ENCODE measurements at places on chromosomes 3 and 15. TPM values are rescaled to one million over a fixed set of nuclear protein-coding genes. Genes with fewer than 3 reads are reported as not detected.

- no peaks in the 10 kb centered on the region for H3K4me1 ChIP-seq
- no peaks in the 10 kb centered on the region for H3K27me3 ChIP-seq
- H3K36me3 ChIP-seq = no peaks in the 10 kb centered on the region
- no peak for DNase-seq
- H3K4me3 ChIP-seq = no peak overlapping the region
- no peak overlapping the region for H3K27ac ChIP-seq
These were observed 106.5 kb upstream of the ADPGK start for GRCh38 chr15:72890043-72890442.

GRCh38 chr15:86055688-86056087 is 24.0 kb upstream of the AGBL1 start:
- no peaks in the 10 kb centered on the region for H3K36me3 ChIP-seq
- H3K4me1 ChIP-seq = no peaks in the 10 kb centered on the region
- no peak overlapping the region for H3K27ac ChIP-seq
- no peak overlapping the region for H3K4me3 ChIP-seq
- no peaks in the 10 kb centered on the region for H3K27me3 ChIP-seq
- DNase-seq = no peak

- no peak overlapping the region for H3K27ac ChIP-seq
- DNase-seq = no peak
- no peaks in the 10 kb centered on the region for H3K4me1 ChIP-seq
- no peak overlapping the region for H3K4me3 ChIP-seq
- no peaks in the 10 kb centered on the region for H3K36me3 ChIP-seq
- H3K27me3 ChIP-seq = no peaks in the 10 kb centered on the region
These were observed 79.7 kb upstream of the CDIN1 start for GRCh38 chr15:36499412-36500389.

DNA sequence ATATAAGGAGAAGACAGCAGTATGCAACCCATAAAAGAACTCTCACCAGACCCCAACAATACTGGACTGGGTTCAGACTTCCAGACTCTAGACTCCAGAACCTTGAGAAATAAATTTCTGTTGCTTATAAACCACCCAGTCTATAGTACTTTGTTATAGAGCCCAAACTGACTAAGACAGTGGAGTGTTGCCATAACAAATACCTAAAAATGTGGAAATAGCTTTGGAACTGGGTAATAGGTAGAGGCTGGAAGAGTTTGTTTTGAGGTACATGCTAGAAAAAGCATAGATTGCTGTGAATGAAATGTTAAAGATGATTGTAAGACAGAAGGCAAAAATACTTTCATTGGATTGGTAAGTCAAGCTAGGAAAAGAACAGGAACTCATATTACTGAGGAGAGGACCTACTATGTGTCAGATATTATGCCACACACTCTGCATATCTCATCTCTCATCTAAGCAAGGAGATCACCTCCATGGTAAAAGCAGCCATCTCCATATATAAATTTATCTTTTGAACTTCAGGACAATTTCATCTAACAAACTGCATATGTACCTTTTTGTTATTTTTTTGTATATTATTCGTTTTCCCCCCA is 67.4 kb upstream of the FNDC3B start:
- H3K27me3 ChIP-seq = no peaks in the 10 kb centered on the region
- no peak for DNase-seq
- H3K36me3 ChIP-seq = no peaks in the 10 kb centered on the region
- H3K27ac ChIP-seq = no peak overlapping the region

DNA sequence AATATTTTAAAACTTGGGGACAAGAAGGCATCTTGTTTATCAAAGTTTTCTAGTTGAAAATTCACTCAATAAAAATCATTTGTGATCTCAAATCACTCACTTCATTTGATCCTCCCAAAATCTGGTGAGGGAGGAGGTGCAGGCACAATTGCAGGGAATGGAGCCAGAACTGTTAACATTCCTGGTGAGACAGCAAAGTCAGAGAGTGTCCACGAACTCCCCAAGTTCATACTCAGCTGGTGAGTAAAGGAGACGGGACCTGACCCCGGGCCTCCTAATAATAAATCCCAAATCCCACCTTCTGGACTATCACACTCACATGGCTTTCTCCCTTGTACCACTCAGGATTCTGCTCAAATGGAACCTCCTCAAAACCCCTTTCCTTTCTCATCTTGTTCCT is 252.3 kb upstream of the LRTM1 start:
- no peak for DNase-seq
- H3K4me1 ChIP-seq = no peaks in the 10 kb centered on the region
- no peak overlapping the region for H3K4me3 ChIP-seq
- no peak overlapping the region for H3K27ac ChIP-seq
- no peaks in the 10 kb centered on the region for H3K36me3 ChIP-seq

- DNase-seq = no peak
- no peaks in the 10 kb centered on the region for H3K27me3 ChIP-seq
- no peaks in the 10 kb centered on the region for H3K4me1 ChIP-seq
- H3K36me3 ChIP-seq = no peaks in the 10 kb centered on the region
These were observed 387.3 kb upstream of the RARB start for GRCh38 chr3:25040748-25041147.

GRCh38 chr15:73927476-73928240 is 1.4 kb downstream of the LOXL1 start:
- H3K27me3 ChIP-seq = peaks cover 3% of the 10 kb centered on the region
- peak; percentile 86 for DNase-seq
- H3K36me3 ChIP-seq = no peaks in the 10 kb centered on the region
- H3K4me3 ChIP-seq = no peak overlapping the region
- no peak overlapping the region for H3K27ac ChIP-seq
- peaks cover 24% of the 10 kb centered on the region for H3K4me1 ChIP-seq

- H3K4me1 ChIP-seq = no peaks in the 10 kb centered on the region
- H3K27ac ChIP-seq = no peak overlapping the region
- no peak for DNase-seq
- H3K36me3 ChIP-seq = no peaks in the 10 kb centered on the region
- H3K4me3 ChIP-seq = no peak overlapping the region
These were observed 439.1 kb upstream of the GRM7 start for GRCh38 chr3:6421666-6422445.

- H3K36me3 ChIP-seq = no peaks in the 10 kb centered on the region
- DNase-seq = no peak
- H3K27me3 ChIP-seq = no peaks in the 10 kb centered on the region
- no peak overlapping the region for H3K4me3 ChIP-seq
These were observed 49.0 kb downstream of the LMCD1 start for GRCh38 chr3:8550611-8551010.

DNA sequence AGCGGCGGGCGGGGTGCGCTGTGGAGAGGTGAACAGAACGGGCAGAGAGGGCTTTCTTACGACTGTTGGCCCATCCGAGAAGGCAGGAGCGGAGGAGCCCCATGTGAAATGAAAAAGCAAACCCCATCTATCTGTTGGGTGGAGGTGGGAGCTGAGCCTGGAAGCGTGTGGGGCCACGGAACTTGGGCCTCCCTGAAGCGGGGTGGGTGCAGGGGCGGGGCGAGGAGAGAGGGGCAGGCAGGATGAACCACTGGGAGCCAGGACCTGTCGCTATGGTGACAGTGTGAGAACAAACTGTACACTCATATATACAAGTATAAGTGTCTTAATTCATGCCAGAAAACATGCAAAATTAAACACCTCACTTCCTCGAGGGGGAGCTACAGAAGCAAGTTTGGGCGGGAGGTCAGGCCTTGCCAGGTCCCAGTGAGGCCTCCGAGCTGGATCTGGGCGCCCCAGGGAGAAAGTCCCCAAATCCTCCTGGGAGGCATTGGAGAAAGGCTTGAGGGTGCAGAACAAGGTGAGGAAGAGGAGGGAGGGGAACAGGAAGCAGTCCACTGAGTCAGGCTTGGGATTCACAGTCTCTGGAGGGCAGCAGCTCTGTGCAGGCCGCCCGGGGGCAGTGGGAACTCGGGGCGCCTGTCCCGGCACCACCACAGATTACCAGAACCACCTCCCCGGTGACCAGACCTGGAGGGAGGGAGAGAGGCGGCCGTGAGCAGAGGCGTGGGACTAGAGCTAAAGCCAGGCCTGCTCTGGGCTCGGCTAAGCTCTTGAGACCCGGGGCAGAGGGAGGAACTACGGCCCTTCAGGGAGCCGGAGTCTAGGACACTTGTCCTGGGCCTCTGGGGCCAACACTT is 34.8 kb downstream of the RBPMS2 start:
- no peaks in the 10 kb centered on the region for H3K27me3 ChIP-seq
- no peak overlapping the region for H3K27ac ChIP-seq
- no peak for DNase-seq
- H3K4me1 ChIP-seq = no peaks in the 10 kb centered on the region

DNA sequence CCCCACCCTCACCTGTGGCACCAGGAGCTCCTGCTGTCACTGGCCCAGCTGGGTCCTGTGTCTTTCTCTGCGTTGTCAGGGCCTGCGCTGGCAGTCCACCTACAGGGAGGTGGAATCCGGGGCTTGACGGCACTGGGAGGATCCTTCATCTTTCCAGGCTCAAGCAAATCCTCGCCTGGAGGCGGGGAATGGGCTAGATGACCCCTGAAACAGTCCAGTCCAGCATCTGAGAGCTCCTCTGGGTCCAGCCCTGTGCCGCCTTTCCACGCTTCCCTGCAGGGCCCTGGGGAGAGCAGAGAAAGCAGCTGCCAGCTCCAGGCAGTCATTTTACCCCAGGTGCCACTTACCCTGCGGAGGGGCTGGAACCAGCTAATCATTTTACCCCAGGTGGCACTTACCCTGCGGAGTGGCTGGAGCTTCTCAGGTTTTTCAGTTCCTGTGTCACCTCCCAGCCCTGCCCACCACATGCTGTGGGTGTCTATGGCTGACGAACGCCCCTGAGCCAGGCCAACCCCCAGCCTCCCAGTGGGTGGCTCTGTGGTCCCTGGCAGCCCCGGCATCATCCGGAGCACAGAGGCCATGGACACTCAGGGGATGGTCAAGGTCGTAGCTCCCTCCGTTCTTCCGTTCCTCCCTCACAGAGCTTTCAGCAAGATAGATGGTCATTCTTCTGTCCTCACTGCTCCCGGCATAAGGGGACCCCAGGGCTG is 17.9 kb upstream of the ADIPOQ start:
- no peak overlapping the region for H3K27ac ChIP-seq
- H3K4me1 ChIP-seq = peaks cover 31% of the 10 kb centered on the region
- H3K36me3 ChIP-seq = no peaks in the 10 kb centered on the region
- H3K4me3 ChIP-seq = no peak overlapping the region
- peaks cover 33% of the 10 kb centered on the region for H3K27me3 ChIP-seq

- no peak overlapping the region for H3K27ac ChIP-seq
- no peak overlapping the region for H3K4me3 ChIP-seq
- H3K4me1 ChIP-seq = no peaks in the 10 kb centered on the region
- peaks cover 36% of the 10 kb centered on the region for H3K36me3 ChIP-seq
- H3K27me3 ChIP-seq = no peaks in the 10 kb centered on the region
- DNase-seq = no peak
These were observed 53.3 kb downstream of the AAGAB start for GRCh38 chr15:67201136-67201535.

GRCh38 chr15:68990992-68991500 is 23.4 kb upstream of the NOX5 start:
- no peak overlapping the region for H3K27ac ChIP-seq
- no peaks in the 10 kb centered on the region for H3K36me3 ChIP-seq
- no peaks in the 10 kb centered on the region for H3K27me3 ChIP-seq
- no peak overlapping the region for H3K4me3 ChIP-seq

DNA sequence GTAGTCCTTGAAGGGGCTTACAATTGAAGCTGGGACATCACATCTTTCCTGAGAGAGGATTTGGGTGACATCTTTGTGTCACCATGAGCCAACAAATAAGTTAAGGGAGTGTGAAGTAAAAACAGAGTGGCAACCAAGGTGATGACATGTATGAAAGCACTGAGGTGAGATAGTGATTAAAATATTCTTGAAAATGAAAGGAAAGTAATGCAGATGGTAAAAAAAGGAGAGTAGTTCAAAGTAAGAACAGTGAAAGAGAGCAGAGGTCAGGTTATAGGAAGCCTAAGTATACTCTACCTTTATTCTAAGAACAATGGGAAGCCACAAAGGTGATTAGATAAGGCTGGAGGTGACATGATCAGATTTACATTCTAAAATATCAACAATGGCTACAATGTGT is 486.1 kb downstream of the DIPK2A start:
- no peaks in the 10 kb centered on the region for H3K27me3 ChIP-seq
- no peaks in the 10 kb centered on the region for H3K4me1 ChIP-seq
- no peak overlapping the region for H3K4me3 ChIP-seq
- no peaks in the 10 kb centered on the region for H3K36me3 ChIP-seq

DNA sequence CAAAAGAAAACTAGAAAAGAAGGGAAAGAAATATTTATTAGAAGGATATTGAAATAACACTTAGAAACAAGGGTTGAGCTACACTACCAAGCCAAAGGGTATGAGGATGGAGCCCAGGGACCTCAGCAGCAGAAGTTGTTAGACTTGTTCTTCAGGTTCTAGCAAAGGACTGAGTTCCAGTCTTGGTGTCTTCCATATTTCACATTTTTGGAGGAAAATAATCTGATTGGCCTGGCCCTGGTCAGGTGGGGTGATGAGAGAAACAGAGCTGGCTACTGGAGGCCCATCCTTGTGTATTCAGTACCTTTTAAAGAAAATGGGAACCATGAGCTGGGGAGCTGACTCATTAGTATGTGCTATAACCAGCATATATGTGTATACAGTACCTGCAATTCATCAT is 28.2 kb downstream of the PPP4R2 start:
- no peaks in the 10 kb centered on the region for H3K36me3 ChIP-seq
- no peak for DNase-seq
- no peak overlapping the region for H3K27ac ChIP-seq
- no peaks in the 10 kb centered on the region for H3K27me3 ChIP-seq
- no peak overlapping the region for H3K4me3 ChIP-seq

- peaks cover 18% of the 10 kb centered on the region for H3K4me1 ChIP-seq
- DNase-seq = no peak
- peaks cover 12% of the 10 kb centered on the region for H3K27me3 ChIP-seq
- H3K4me3 ChIP-seq = no peak overlapping the region
- H3K36me3 ChIP-seq = no peaks in the 10 kb centered on the region
These were observed 914 bp upstream of the PTH1R start for GRCh38 chr3:46876313-46877300.

GRCh38 chr15:73944161-73945129 is 18.2 kb downstream of the LOXL1 start:
- H3K36me3 ChIP-seq = no peaks in the 10 kb centered on the region
- no peaks in the 10 kb centered on the region for H3K27me3 ChIP-seq
- no peak overlapping the region for H3K4me3 ChIP-seq
- peaks cover 17% of the 10 kb centered on the region for H3K4me1 ChIP-seq

GRCh38 chr15:91127236-91127955 is 27.3 kb downstream of the SV2B start:
- peaks cover 3% of the 10 kb centered on the region for H3K27me3 ChIP-seq
- H3K36me3 ChIP-seq = no peaks in the 10 kb centered on the region
- no peak for DNase-seq
- H3K4me3 ChIP-seq = no peak overlapping the region
- H3K27ac ChIP-seq = no peak overlapping the region

- no peak for DNase-seq
- no peak overlapping the region for H3K27ac ChIP-seq
- H3K4me1 ChIP-seq = no peaks in the 10 kb centered on the region
- H3K27me3 ChIP-seq = no peaks in the 10 kb centered on the region
These were observed 138.8 kb downstream of the CACNA2D3 start for GRCh38 chr3:54261141-54261540.

LDHAL6B gene
- total RNA-seq = not detected

CYP1A2 gene
- total RNA-seq = not detected

ATP13A4 gene
- total RNA-seq = 3.6 TPM

SPINT1 gene
- total RNA-seq = 1.7 TPM

ATP13A5 gene
- total RNA-seq = not detected

FBLN2 gene
- 1.6 TPM for total RNA-seq
